ENCODE measurements at places on chromosomes 11 and 22.

- DNase-seq = peak; percentile 34
Measured at GRCh38 chr11:79440571-79441460, at the start of gene TENM4. TENM4 (minus strand) TSS chr11:79441030; CDS start chr11:79069944, 371,086 bp downstream.

GRCh38 chr22:19641254-19641982, 72.9 kb upstream of the SEPTIN5 start:
- DNase-seq = no peak

DNA sequence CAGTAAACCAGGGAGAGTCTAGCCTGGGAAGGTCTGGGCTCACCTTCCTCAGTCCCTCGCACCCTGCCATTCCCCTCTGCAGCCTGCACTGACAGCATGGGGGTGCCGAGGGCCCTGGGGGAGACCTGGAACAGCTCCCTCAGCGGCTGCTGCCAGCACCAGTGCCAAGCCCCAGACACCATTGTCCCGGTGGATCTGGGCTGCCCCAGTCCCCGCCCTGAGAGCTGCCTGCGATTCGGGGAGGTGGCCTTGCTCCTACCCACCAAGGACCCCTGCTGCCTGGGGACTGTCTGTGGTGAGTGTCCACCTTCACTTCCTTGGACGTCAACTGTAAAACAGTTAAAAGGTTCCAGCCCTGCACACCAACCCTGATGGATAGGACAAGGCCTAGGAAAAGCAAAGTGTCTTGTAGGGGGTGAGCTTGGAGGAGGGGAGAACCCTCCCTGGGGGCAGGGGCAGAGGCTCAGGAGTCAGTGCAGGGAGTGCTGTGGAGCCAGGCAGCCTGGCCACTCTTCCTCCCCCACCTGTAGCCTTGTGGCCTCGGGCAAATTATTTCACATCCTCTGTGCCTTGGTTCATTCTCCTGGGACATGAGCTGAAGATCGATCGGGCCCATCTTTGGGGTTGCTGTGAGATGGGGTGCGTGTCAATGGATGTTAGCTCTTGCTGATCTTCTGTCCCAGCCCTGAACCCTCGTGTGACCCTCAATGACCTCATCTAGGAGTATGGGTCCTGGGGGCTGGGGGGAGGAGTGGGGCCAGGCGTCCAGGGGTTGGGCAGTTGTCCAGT, 85.2 kb upstream of the MYOD1 start:
- DNase-seq = no peak

DNA sequence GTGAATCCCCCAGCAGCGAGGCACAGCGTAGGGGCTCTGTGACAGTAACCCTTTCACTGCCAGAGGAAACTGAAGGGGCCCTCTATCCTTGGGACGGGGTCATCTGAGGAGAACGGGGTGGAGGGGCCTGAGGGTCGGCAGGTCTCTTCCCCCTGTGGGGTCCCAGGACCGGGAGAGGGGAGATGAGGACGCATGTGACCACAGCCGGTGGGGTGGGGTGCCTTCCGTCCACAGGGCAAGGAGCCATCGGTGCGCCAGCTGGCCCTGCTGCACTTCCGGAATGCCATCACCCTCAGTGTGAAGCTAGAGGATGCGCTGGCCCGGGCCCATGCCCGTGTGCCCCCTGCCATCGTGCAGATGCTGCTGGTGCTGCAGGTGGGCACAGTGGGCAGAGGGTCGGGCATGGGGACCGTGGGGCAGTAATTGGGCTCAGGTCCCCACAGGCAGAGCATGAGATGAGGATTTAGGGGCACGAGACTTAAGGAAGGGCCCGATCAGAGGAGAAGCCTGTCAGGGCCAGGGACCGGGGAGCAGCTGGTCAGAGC, 20.3 kb upstream of the ARHGAP8 start:
- no peak for DNase-seq
